Cardiac fibroblast (primary cell): ENCODE measurements at places on chromosomes 2 and 18.

DNA sequence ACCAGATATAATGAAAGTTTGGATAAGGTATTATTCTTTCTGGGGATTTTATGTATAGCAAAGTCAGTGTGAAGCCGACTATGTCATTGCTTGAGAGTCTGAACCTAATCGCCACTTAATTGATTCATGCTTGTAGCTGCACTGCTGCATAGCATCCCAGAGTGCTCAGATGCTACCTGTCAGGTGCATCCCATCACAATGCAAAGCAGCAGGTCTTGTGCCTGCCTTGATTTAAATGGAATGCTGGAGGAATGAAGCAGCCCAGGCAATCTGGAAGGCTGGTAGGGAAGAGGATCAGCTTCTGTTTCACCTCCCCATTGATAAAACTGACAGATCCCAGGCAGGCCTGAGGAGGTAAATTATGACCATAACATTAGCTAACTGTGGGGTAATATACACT is 40.4 kb upstream of the ATIC start:
- no peak for DNase-seq

DNA sequence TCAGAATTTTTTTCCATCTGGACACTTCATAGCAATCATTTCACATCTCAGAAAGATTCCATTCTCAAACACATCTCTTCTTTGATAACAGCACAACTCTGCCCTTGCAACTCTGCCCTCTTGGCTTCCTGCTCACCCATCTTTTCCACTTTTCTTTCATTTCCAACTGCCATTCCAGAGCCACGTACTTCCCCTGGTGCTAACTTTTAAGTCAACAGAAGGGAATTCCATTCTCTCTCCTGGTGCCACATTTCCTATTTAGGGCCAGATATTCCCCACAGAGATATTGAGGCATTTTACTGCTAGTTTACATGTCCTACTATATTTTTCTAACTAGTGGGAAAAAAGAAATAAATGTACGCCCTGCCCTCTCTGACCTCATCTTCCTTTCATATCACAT is 590.2 kb downstream of the ARHGAP15 start:
- no peak for DNase-seq

DNA sequence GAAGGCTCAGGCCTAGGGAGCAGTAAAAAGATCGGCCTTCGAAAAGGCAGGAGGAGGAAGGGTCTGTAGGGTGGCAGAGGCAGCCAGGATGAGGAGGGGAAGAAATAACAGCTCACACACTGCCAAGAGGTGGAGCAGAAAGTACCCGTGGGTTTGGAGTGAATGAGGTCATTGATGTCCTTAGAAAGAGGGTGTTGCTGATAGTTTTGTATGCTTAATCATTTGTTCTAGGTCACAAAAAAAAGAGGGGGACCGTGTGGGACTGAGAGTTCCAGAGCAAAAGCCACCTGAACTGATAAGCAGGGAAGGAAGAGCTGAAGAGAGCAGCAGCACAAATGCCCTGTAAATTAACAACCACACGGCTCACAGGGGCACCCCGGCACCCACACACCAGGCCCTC is 140.4 kb downstream of the FAM161A start:
- DNase-seq = no peak

GRCh38 chr2:112301171-112301584 is 25.8 kb downstream of the ZC3H6 start:
- peak; percentile 61 for DNase-seq

- DNase-seq = peak; percentile 65
Measured at GRCh38 chr2:45851576-45852304, 200.3 kb downstream of the PRKCE start.

GRCh38 chr2:142897807-142898206 is 20.3 kb downstream of the KYNU start:
- no peak for DNase-seq

- DNase-seq = no peak
Measured at GRCh38 chr18:9549405-9549804, 65.0 kb downstream of the PPP4R1 start.

DNA sequence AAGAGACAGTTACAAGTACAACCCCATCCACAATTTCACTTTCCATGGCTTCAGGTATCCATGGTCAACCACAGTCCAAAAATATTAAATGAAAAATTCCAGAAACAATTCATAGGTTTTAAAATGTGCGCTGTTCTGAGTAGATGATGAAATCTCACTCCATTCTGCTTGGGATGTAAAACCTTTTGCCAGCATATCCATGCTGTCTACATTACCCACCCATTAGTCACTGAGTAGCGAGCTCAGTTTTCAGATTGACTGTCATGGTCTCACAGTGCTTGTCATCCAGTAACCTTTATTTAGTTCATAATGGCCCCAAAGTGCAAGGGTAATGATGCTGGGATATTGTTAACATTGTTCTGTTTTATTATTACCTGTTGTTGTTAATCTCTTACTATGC is 40.5 kb downstream of the SMAD4 start:
- DNase-seq = peak; percentile 93
